ENCODE measurements at places on chromosomes 7 and 10.
A peak's percentile ranks its signal among the peaks of the same experiment; 100 is the strongest.

DNA sequence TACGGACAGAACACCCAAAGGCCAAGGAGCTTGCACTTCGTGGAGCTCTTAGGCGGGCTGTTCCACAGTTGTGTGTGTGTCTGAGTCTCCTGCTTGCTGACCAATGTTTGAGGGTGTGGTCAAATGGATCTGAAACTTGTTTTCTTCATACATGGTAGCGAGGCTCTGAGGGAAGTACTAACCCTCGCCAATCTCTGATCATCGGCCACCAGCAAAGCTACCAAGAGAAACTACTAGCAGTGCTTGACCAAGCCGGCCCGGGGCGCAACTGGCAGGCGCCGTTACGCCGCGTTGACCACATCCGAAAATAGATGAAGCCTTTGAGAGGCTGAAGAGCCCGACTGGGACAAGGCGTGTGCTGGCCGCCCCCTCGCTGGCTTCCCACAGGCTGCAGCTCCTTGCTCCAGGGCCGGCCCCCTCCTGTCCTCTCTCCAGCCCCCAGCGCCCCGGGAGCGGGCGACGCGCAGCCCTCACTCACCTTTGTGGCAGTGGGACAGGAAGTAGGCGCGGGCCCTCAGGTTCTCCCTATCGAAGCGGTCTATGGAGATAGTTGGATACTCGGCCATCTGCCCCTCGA is 384 bp downstream of the DCLRE1C start:
- no peak for DNase-seq

DNA sequence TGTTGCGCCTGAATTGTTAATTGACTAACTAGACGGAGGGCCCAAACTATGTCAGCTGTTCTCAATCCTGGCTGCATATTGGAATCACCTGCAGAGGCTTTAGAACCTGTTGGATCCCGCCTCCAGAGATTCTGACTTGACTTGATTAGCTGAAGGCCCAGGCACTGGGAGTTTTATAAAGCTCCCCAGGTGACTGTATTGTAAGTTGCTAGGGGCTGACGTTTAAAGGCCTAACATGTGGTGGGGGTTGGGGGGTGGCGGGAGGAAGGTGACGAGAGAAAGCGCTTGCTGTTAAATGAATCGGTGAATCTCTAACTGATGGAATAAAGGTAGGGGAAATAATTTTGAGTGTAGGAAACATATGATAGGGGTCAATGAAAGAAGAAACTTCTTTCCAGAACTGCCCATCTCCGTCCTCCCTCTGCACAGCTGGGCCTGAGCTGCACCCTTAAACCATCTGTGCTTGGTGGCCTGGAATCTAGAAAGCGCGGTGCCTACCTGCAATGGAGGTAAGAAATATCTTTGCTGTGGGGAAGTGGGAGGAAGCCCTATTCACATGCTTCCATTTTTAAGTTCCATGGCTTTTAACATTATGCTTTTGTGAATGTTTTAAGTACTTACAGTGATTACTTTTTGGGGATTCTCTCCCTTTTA is 225.0 kb upstream of the FAM3C start:
- no peak for DNase-seq

GRCh38 chr7:139241258-139241657 is 10.2 kb downstream of the UBN2 start:
- DNase-seq: no peak

- DNase-seq: no peak
Observed at GRCh38 chr10:78053211-78053868, 19.7 kb downstream of the RPS24 start.

DNA sequence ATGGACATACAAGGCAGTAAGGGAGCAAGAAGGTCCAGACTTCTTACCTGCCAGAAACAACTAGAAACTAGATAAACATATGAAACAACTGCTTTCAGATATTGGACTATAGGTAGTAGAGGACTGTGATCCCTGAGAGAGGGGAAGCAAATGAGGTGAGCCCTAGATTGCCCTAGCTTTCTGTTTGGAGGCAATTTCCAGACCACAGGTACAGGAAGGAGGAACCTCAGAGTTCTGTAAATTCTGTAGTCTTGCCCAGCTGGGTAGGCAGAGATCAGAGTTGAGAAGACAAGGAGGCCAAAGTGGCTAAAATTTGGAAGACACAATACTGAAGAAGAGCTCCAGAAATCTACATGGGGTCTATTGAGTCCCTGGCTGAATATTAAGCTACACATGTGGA is 21.0 kb downstream of the CDK6 start:
- no peak for DNase-seq

- peak; percentile 31 for DNase-seq
Observed at GRCh38 chr10:3239066-3239919, 66.7 kb upstream of the PITRM1 start.

GRCh38 chr10:131843089-131843595 is 57.7 kb upstream of the PPP2R2D start:
- no peak for DNase-seq

- no peak for DNase-seq
Observed at GRCh38 chr10:52688899-52689298, 83.7 kb downstream of the MBL2 start.

DNA sequence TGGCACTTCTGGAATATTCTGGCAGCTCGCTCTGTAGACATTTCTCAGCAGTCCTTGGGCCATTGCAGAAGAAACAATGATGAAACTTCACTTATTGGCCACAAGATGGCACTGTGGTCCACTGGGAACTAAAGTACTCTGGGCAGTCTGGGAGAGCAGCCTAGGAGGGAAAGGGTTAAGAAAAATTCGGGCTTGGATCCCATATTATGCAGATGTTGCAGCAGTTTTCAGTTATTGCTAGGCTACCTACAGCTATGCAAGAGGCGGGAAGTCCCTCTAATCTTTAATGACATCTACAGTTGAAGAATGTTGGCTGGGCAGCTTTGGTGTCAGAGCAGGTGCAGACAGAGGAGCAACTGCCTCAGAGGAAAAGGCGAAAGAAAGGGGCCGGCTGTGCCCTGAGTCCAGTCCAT is 201.7 kb upstream of the PRSS58 start:
- no peak for DNase-seq

DNA sequence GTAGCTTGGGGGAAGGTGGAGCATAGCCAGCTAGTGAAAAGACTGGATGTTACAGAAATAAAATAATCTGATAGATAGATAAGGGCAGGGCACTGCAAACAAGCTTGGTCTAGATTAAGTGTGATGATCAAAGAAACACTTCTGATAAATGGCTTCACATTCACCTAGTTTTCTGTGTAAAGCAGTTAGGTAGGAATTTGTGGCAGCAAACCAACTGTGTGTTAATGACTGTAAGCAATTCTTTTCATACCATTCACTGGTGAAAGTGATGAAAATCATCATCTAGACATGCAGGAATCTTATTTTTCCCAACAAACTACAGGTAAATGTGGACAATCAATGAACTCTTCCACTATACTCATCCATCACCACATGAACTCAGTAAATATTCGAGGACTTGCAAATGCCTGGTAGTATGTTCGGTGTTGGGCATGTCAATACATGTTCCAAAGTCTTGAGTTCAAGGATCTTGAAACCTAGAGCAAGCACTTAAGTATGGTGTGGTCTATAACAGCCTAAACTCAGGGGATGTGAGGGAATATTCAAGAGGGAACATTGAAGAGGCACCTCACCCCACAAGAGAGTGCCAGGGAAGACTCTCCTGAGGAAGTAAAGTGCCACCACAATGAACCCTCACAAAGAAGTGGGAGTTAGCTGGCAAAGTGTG is 20.5 kb downstream of the PON3 start:
- no peak for DNase-seq

DNA sequence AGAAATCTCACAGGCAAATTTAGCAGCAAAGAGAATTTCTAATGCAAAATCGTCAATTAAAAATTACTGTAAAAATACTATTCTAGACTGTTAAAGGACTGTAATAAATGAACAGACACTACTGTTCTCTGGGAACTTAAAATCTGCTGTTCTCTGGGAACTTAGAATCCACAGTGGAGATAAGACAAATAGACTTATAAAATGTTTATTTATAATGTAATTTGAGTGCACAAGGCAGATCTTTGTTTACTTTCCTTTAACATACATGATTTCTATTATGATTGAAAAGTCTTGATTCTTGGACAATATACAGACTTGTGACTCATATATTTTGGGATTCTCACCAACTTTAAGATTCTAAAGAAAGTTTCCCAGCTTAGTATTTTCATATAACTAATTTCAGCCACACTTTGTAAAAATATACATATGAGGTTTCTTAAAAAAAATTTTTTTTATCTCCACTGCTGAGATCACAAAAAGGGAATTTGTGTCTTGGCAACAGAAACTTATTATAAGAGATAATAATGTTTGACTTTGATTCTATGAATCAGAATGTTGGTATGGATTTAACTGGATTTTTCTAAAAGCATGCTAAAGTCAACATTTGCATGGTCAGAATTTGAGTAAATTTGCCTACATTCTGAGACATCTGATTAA is 166.3 kb upstream of the RHOBTB1 start:
- DNase-seq: no peak
